ENCODE measurements at places on chromosomes 3 and 15. TPM values are rescaled to one million over a fixed set of nuclear protein-coding genes. Genes with fewer than 3 reads are reported as not detected.

The OR5K2 gene
- total RNA-seq: not detected

- no peak overlapping the region for H3K27ac ChIP-seq
- H3K36me3 ChIP-seq: no peaks in the 10 kb centered on the region
- no peak for DNase-seq
- no peak overlapping the region for H3K4me3 ChIP-seq
- H3K4me1 ChIP-seq: no peaks in the 10 kb centered on the region
Observed at GRCh38 chr3:113103588-113103987, 107.8 kb upstream of the BOC start.

The PRR20G gene
- not detected for total RNA-seq

DNA sequence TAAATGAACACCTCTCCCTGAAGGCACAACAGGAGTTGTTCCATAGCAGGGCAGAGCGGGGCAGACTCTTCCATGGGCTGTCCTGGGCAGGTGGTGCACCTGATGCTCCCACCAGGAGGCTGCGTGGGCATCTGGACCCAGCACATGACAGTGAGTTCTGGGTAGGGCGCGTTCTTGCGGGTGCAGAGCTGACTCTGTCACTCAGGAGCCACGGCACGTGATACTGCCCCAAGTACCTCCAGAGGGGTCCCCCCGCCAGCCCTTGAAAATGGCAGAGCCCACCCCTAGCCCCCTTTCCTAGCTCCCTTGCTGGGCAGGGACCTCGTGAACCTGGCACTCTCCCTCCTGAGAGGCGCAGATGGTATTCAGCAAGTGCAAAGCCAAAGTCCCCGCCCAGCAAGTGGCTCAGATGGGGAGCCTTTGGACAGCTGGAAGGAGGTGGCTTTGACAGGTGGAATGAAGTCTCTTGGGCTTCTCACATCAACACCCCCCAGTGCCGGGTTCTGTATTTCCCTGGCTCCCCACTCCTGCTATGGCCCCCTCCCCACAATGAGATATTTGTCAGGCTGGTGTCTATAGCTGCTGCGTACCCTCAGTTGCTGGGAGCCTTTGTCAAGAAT, 172.1 kb downstream of the TBC1D2B start:
- H3K27me3 ChIP-seq: no peaks in the 10 kb centered on the region
- H3K4me1 ChIP-seq: no peaks in the 10 kb centered on the region
- no peak overlapping the region for H3K4me3 ChIP-seq
- no peaks in the 10 kb centered on the region for H3K36me3 ChIP-seq
- H3K27ac ChIP-seq: no peak overlapping the region

GRCh38 chr3:14802381-14802731, 16.4 kb upstream of the FGD5 start:
- no peak overlapping the region for H3K27ac ChIP-seq
- peak; percentile 31 for DNase-seq
- no peaks in the 10 kb centered on the region for H3K36me3 ChIP-seq
- H3K27me3 ChIP-seq: no peaks in the 10 kb centered on the region
- no peak overlapping the region for H3K4me3 ChIP-seq

The ZIC1 gene
- total RNA-seq: not detected

GRCh38 chr3:187039723-187040414, 99.4 kb downstream of the RPL39L start:
- peaks cover 44% of the 10 kb centered on the region for H3K4me1 ChIP-seq
- H3K36me3 ChIP-seq: peaks cover 8% of the 10 kb centered on the region
- H3K27ac ChIP-seq: no peak overlapping the region
- no peak for DNase-seq

The GOLGA8J gene
- not detected for total RNA-seq

- H3K36me3 ChIP-seq: peaks cover 4% of the 10 kb centered on the region
- H3K27me3 ChIP-seq: no peaks in the 10 kb centered on the region
- H3K4me1 ChIP-seq: peaks cover 41% of the 10 kb centered on the region
- H3K4me3 ChIP-seq: no peak overlapping the region
- H3K27ac ChIP-seq: no peak overlapping the region
- DNase-seq: no peak
Observed at GRCh38 chr3:52043750-52044149, 12.6 kb downstream of the DUSP7 start.

DNA sequence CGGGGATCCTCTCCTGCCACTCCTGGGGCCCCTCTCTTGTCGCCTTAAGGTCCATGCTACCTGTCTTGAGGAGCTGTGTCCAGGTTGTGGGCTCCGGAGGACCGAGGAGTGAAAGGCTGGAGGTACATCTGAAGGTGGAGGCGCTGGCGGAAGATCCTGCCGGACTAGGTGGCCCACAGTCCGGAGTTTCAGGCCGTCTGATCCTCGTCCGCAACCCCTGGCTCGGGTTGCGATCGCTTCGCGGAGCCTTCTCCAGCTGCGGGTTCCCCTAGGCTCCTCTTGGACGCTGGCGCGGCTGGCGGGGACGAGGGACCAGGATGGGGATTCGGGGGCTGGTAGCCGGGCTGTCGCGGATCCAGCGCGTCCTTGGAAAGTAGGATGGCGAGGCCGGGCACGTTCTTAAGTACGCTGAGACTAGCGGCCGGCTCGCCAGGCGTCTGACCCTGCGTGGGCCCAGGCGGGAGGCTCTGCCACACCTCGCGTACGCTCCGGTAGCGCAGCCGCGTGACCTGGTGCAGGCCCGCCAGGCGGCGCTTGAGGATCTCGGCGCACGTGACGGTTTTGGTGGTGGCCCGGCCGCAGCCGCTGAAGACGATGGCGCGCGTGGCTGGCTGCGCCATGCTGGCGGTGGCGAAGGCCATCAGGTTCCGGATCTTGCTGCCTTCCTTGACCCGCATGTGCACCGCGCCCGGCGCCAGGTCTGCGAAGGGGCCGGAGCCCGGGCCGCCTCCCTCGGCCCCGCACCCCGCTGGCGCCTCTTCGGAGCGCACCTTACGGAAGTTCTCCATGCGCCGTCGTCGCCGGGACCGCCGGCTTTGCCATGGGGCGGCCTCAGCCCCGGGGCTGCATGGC, 550 bp downstream of the RPP25 start:
- DNase-seq: peak; percentile 94
- peaks cover 44% of the 10 kb centered on the region for H3K4me1 ChIP-seq
- peak overlapping the region; percentile 88 for H3K27ac ChIP-seq

- no peak for DNase-seq
- H3K27me3 ChIP-seq: no peaks in the 10 kb centered on the region
- H3K27ac ChIP-seq: no peak overlapping the region
- no peaks in the 10 kb centered on the region for H3K36me3 ChIP-seq
Observed at GRCh38 chr3:176798680-176799079, 398.6 kb downstream of the TBL1XR1 start.

- H3K27ac ChIP-seq: no peak overlapping the region
- no peak for DNase-seq
- H3K4me1 ChIP-seq: peaks cover 11% of the 10 kb centered on the region
- no peaks in the 10 kb centered on the region for H3K27me3 ChIP-seq
- no peak overlapping the region for H3K4me3 ChIP-seq
Observed at GRCh38 chr3:39254806-39255449, 24.9 kb downstream of the CX3CR1 start.

DNA sequence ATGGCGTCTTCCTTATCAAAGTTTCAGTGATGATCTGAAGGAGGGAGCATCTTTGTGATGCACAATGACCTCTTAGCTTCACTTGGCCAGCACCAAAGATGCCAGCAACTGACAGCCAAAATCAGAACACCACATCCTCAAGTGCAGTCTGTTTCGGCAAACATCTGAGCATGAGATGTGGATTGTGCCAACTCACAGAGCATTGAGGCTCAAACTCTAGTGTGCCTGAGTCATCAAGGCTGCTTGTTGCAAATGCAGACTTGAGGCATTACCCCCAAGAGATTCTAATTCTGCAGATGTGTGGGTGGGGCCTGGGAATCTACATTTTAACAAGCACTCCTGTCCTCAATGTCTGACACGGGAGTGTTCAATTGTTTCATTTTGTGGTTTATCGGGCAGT, 35.8 kb downstream of the ABHD5 start:
- no peak overlapping the region for H3K27ac ChIP-seq
- no peaks in the 10 kb centered on the region for H3K36me3 ChIP-seq

The MLF1 gene
- total RNA-seq: 7.1 TPM

The HIGD2B gene
- total RNA-seq: not detected

DNA sequence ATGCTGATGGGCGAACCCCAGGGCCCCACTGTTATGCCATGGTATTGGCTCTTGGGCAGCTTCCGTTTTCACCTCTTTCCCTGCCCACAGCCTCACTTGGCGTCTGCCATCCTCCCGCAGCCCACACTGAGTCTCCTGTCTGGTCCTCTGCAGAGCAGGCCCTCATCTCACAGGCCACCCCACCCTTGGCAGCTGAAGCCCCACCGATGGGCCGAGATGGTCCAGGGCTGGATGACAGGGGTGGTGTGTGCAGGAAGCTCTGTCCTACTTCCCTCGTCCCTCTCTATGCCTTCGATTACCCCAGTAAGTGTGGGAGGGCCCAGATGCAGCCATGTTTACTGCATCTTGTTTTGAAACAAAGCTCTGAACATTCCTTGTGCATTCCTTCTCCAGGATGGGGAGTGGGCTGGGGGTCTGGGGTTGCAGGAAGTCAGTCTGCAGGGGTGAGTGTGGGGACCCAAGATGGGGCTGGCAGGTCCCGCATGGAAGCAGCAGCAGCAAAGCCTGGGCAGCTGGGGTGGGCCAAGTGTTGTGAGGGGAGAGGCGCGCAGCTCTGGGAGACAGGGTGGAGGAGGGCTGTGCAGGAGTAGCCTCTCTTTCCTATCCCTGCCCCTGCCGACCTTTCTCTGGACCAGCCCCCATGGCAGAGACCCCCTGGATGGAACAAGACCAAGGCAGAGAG, 20.9 kb downstream of the TBC1D21 start:
- no peak overlapping the region for H3K27ac ChIP-seq
- peaks cover 5% of the 10 kb centered on the region for H3K27me3 ChIP-seq
- no peak overlapping the region for H3K4me3 ChIP-seq
- H3K36me3 ChIP-seq: no peaks in the 10 kb centered on the region
- DNase-seq: no peak

The FRMD4B gene
- 60.7 TPM for total RNA-seq

DNA sequence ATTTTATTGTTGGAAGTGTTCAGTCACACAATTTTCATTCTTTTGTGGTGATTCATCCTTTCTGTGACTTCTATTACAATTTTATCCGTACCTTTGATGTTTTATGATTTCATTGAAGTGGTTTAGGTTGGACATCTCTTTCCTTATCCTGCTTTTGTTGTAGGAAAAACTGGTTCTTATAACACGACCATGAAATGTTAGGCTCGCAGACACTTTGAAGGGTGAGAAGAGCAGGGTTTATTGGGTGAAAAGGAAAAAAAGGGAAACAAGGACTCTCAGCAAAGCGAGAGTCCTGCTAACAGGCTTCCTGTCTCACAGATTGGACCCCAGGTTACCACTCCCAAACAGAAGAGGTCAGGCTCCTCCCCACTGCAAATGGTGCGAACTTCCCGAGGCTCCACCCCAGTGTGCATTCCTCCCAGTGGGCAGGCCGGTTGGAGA, 257.4 kb downstream of the STXBP5L start:
- no peak for DNase-seq
- H3K36me3 ChIP-seq: no peaks in the 10 kb centered on the region
- no peaks in the 10 kb centered on the region for H3K27me3 ChIP-seq
- no peaks in the 10 kb centered on the region for H3K4me1 ChIP-seq

GRCh38 chr3:127758013-127758412, 64.3 kb downstream of the MGLL start:
- no peak overlapping the region for H3K4me3 ChIP-seq
- peaks cover 22% of the 10 kb centered on the region for H3K4me1 ChIP-seq
- H3K36me3 ChIP-seq: peaks cover 7% of the 10 kb centered on the region
- no peak for DNase-seq
- no peak overlapping the region for H3K27ac ChIP-seq

- no peaks in the 10 kb centered on the region for H3K36me3 ChIP-seq
- no peaks in the 10 kb centered on the region for H3K4me1 ChIP-seq
- no peak overlapping the region for H3K4me3 ChIP-seq
- H3K27ac ChIP-seq: no peak overlapping the region
Observed at GRCh38 chr3:21256932-21257331, 494.1 kb downstream of the ZNF385D start.

The PLXNB1 gene
- total RNA-seq: 103 TPM

- H3K4me3 ChIP-seq: no peak overlapping the region
- peaks cover 6% of the 10 kb centered on the region for H3K4me1 ChIP-seq
- no peak for DNase-seq
- H3K27me3 ChIP-seq: no peaks in the 10 kb centered on the region
- H3K27ac ChIP-seq: no peak overlapping the region
Observed at GRCh38 chr15:44550734-44551133, 13.8 kb downstream of the EIF3J start.

DNA sequence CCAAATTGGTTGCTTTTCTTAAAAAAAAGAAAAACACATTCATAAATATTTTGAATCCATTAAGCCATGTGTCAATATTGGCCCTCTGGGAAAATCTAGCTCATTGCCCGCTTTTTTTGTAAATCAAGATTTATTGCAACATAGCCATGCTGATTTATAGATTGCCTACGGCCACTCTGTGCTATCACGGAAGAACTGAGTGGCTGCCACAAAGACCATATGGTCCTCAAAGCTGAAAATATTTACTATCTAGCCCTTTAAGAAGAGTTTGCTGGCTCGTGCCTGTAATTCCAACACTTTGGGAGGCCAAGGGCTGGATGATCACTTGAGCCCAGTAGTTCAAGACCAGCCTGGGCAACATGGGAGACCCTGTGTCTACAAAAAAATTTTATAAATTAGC, 45.9 kb downstream of the IL5RA start:
- H3K4me1 ChIP-seq: peaks cover 2% of the 10 kb centered on the region
- no peaks in the 10 kb centered on the region for H3K36me3 ChIP-seq
- no peak overlapping the region for H3K4me3 ChIP-seq

- H3K36me3 ChIP-seq: no peaks in the 10 kb centered on the region
- no peaks in the 10 kb centered on the region for H3K27me3 ChIP-seq
- H3K4me3 ChIP-seq: no peak overlapping the region
- H3K4me1 ChIP-seq: peaks cover 6% of the 10 kb centered on the region
Observed at GRCh38 chr3:56196700-56197099, 271.6 kb downstream of the ERC2 start.

The SNX22 gene
- 28.3 TPM for total RNA-seq

GRCh38 chr3:155352900-155353490, 59.5 kb upstream of the STRIT1 start:
- H3K36me3 ChIP-seq: no peaks in the 10 kb centered on the region
- no peak overlapping the region for H3K27ac ChIP-seq
- H3K27me3 ChIP-seq: no peaks in the 10 kb centered on the region

DNA sequence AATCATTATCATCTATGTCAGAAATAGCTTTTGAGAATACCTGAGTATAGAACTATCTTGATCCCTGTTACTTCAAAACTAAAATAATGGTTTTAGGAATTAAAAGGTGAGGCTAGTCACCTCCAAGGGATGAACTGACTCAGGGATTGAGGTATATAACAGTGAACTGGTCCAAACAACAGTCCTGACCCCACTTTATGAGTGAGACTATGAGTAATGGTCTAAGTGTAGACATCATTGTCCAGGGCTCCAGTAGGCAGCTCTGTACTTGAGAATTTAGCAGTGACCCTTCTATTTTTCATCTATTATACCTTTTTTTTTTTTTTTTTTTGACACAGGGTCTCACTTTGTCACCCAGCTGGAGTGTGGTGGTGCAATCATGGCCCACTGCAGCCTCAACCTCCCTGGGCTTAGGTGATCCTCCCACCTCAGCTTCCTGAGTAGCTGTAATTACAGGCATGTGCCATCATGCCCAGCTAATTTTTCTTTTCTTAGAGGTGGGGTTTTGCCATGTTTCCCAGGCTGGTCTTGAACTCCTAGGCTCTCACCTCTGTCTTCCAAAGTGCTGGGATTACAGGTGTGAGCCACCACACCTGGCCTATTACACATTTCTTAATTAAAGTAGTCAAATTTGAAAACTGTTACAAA, 36.3 kb downstream of the MLH1 start:
- no peak overlapping the region for H3K27ac ChIP-seq
- peaks cover 6% of the 10 kb centered on the region for H3K4me1 ChIP-seq
- no peaks in the 10 kb centered on the region for H3K27me3 ChIP-seq
- no peak for DNase-seq

GRCh38 chr3:4678320-4678719, 185.2 kb downstream of the ITPR1 start:
- no peak overlapping the region for H3K4me3 ChIP-seq
- H3K36me3 ChIP-seq: peaks cover 65% of the 10 kb centered on the region
- H3K27ac ChIP-seq: no peak overlapping the region
- no peaks in the 10 kb centered on the region for H3K4me1 ChIP-seq
- no peaks in the 10 kb centered on the region for H3K27me3 ChIP-seq
- DNase-seq: no peak

The SOX2 gene
- 0.20 TPM for total RNA-seq
